NCI-H2081 (cell line): ENCODE measurements at places on chromosomes 3 and 15.

- DNase-seq: peak; percentile 36
These were observed 6.3 kb upstream of the CDC25A start for GRCh38 chr3:48194446-48195071.

DNA sequence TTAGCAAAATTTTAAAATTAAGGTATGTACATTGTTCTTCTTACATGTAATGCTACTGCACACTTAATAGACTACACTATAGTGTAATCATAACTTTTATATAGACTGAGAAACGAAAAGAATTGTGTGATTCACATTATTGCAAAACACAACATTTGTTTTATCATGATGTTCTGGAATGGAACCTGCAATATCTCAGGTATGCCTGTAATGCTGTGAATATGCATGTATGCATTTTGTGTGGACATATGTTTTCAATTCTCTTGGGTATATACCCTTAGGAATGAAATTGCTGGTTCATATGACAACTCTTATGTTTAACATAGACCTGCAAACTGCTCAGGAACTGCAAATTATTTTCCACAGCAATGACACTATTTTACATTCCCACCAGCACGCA is 38.6 kb upstream of the TJP1 start:
- DNase-seq: no peak

DNA sequence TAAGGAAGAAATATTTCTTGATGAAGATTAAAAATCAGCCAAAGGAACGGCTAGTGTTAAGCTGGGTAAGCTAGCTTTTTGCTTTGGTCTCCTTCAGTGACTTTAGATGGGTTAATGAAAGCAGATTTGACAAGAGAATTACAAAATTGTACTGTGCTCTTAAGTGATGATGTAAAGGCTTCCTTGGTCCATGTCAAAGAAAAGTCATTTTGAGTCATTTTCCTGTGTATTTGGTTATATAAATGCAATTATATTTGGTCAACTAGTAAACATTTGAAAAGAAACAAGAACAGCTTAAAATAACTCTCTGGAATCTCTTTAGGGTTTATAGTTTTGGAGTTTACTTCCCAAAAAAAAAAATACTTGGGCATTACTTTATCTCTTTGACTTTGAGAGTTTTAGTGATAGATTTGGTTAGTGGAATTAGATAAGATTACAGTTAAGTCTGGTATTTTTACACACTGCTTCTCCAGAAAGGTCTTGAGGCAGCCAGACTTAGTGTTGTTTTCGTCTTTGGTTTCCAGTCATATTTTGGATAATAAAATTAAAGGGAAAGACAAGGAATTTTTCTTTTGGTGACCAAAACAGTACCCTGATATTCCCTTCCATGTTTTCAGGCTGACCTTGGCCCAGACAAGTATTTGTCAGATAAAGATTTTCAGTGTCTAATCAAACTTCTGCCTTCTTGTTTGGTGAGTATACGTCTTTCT is 42.3 kb downstream of the PDHB start:
- DNase-seq: no peak

GRCh38 chr15:88834211-88834812 is 31.1 kb downstream of the ACAN start:
- DNase-seq: peak; percentile 17

DNA sequence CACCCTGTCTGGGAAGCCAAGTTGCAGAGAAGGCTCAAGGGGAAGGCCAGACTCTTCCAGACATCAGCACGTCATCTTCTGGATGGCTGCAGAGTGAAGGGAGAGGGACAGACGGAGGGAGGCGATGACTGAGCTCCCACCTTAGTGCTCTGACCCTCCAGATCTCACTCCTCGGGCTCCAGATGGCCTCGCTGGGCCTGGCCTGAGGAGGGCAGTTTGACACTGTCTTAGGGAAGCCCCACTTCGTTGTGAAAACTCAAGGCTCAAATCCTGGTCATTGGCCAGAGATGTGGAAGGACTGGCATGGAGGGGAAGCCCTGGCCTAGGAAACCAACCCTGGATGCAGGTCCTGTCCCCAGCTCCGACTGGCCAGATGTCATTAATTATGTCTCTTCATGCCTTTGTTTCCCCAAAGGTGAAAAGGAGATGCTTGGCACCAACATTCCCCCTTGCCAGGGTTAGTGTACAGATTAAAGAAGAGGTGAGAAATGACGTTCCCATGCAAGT is 70.4 kb downstream of the ADCY5 start:
- no peak for DNase-seq

- no peak for DNase-seq
These were observed 32.8 kb downstream of the XXYLT1 start for GRCh38 chr3:195238081-195238571.

- no peak for DNase-seq
These were observed 8.8 kb upstream of the RARB start for GRCh38 chr3:25419251-25419650.

GRCh38 chr15:60961541-60962485 is 267.3 kb downstream of the RORA start:
- DNase-seq: no peak

GRCh38 chr15:26438718-26439117 is 334.1 kb downstream of the GABRB3 start:
- DNase-seq: no peak

DNA sequence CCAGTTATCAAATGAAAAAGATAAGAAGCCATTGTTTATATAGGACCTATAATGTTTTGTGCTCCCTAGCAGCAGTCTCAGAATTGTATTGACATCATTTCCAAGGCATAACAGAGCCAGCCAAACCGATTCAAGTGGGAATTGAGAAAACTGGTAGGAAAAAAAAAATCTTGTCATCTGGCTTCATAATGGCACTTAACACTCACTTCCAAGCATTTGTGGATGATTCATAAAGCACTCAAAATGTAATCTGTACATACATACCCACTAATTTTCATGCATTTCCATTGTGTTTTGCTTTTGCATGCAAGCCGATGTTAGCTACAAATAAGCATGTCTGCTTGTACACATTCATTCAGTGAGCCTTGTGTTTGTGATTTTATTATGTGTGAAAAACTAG is 18.6 kb upstream of the TRPC1 start:
- DNase-seq: peak; percentile 25

DNA sequence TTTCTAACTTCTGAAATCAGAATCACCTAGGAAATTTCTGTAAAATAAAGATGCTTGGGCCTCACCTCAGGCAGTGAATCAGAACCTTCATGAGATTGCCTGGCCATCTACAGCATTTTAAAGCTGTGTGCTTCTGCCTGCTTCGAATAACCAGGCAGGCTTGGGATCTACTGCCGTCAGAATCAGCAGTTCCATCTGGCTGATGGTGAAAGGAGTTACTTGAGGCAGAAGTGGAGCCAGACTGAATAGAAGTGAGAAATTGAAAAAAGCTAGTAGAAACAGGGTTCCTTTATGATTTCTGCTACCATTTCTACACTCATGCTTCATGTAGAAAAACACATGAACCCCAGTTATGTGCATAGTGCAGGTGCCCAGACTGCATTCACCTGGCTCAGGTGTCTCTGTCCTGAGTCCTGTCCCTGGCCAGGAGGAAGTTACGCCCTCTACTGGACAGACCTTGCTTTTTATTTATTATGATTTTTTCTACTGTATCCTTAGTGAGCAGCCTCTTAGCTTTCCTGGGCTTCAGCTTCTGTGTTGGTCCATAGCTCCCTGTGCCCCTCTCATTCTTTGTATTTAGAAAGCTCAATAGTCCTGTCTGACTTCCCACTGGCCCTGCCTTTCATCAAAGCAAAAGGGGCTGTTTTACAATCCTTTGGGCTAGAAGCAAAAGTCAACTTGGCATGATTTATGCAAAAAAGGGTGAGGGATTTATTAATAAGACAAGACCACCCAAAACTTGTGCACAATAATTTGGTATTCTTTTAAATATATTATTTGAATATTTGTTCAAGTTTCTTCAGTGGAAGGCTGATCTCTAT is 200.8 kb upstream of the GOLGA6L4 start:
- DNase-seq: peak; percentile 6

DNA sequence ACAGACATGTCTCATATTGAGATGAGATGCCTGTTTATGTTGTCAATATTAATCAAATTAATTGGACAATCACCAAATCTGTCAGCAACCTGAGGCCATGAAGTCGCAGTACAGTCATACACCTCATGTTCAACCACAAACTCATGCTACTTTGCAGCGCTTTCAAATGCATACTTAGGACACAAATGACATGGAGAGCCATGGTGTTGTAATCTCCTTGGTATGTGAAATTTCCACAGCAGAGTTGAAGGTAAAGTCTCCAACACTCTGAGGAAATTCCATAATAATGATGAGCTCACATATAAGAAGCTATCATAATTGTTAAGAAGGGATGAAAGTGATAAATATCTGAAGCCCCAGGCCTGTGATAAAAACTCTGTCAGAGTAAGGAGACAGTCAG is 873.9 kb downstream of the MCTP2 start:
- no peak for DNase-seq

GRCh38 chr3:170429050-170429449 is 10.4 kb downstream of the CLDN11 start:
- DNase-seq: no peak

DNA sequence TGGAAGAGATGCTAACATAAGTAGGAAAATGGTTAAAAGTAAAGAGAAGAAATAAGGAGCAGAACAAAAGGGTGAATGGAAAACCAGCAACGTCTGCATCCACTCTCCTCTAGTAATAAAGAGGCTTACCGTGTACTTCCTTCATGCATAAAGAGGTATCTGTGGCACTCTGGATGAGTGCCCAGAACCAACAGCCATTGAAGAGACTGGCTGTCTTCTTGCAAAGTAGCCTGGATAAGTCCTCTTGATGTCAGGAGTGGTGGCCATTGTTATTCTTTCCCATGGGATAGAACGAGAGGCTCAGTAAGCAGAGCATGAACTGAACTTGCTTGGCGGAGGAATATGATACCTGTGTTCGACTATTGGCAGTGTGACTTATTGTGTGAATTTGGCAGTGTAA is 186.2 kb upstream of the RASGRP1 start:
- no peak for DNase-seq
